Activated CD4-positive, alpha-beta memory T cell treated with anti-CD3 and anti-CD28 coated beads for 36 hours (primary cell): ENCODE measurements at places on chromosomes 5 and 9.

- DNase-seq: no peak
Measured at GRCh38 chr5:3025392-3025791, 273.9 kb upstream of the IRX2 start.

DNA sequence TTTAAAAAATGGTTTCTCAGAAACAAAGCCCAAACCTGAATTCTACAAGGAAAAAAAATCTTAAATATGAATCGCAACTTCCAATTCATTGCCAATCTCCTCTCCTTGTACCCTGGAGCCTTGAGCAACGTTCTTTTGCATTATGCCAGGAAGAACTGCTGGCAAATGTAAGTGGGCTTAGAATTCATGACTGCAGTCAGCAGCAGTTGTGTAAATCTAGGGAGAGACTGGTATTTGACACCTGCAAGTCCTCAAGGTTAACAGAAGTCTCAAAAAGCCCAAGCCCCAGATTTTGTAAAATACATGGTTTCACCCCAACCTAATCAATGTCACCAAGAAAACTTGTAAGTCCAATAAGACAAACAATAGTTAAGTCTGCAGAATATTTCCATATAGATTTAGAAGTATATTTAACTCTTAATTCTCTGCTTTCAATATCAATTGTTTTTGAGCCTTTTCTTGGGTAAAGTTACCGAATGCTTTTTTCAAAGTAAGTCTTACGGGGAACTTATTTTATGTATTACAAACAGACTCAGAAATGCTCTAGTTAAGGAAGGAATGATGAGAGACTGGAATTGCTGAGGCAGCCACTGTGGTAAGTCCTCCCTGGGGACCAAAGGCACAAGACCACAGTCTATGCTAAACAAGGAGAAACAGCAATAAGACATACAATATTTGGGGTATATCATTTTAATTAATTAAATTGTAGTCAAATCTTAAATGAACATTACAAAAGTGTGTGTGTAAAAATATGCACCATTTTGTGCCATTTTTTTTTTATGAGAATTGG, 31.3 kb downstream of the ELL2 start:
- DNase-seq: no peak

- DNase-seq: no peak
Measured at GRCh38 chr5:14156290-14156649, 13.1 kb downstream of the TRIO start.

- no peak for DNase-seq
Measured at GRCh38 chr5:8840237-8840636, 705.6 kb downstream of the SEMA5A start.

- DNase-seq: peak; percentile 76
Measured at GRCh38 chr9:130701059-130702022, 7.8 kb downstream of the EXOSC2 start.

GRCh38 chr5:15790446-15791018, 290.6 kb downstream of the FBXL7 start:
- DNase-seq: no peak

DNA sequence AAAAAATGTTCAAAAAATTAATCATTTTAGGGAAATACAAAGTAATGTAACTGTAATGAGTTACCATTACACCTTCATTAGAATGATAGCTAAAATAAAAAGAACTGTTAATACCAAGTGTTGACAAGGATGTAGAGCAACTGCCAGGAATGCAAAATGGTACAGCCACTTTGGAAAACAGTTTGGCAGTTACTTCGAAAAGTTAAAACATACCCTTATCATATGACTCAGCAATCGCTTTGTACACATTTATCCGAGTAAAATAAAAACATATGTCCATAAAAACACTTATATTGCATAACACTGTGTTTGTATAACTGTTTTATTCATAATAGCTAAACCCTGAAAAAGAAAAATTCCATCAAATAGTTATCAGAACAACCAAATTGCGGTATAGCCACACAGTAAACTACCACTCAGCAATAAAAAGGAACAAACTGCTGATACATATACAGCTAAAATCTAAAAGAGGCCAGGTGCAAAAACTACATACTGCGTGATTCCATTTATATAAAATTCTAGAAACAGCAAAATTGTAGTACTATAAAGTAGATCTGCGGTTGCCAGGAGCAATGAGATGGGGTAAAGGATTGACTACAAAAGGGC, 61.7 kb downstream of the RFX3 start:
- DNase-seq: no peak

GRCh38 chr5:157857816-157858526, 974 bp downstream of the CLINT1 start:
- DNase-seq: no peak

DNA sequence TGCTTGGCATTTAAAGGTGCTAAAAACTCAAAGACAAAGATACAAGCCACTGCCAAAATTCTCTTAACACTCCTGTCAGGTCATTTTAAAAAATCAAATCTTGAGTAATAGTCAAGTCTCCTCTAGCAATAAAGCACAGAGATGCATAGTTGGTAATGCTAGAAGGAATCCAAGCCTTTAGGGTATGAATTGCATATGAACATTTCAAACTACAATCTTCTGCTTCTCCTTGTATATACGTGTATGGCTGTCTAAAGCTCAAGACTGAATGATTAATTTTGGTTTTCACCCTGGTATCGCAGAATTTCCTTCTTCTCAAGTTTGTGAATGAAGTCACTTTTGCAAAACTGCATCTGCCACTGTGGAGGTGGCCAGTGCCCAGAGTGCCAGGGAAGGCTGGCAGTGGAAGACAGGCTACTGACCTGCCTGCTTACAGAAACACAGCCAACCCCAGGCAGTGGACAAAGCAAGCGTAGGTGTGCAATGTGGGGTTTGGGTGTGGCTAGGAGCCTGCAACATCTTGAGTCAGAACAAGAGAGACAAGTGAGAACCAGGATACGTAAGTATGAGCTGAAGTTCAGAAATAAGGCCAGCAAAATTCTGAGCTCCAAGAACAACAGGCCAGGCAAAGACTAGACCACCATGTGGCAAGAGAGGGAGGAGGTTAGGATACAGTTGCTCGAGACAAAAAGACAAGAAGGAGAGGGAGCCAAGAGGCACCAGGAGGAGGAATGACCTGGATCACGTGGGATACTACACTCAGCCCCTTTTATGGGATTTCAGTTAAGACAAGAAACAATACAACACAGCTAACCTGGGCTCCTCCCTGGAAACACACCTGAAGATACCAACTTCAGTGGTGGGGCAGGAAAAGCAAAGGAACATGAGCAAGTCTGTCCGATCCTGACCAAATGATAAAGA, 22.6 kb downstream of the MYO10 start:
- DNase-seq: no peak

- no peak for DNase-seq
Measured at GRCh38 chr9:12775679-12776512, 1.1 kb downstream of the LURAP1L start.

GRCh38 chr5:181186986-181187499, 18.0 kb downstream of the TRIM7 start:
- DNase-seq: no peak

GRCh38 chr5:102617191-102618187, 118.7 kb upstream of the SLCO6A1 start:
- DNase-seq: no peak

GRCh38 chr9:37801959-37802711, 1.5 kb downstream of the DCAF10 start:
- DNase-seq: no peak

DNA sequence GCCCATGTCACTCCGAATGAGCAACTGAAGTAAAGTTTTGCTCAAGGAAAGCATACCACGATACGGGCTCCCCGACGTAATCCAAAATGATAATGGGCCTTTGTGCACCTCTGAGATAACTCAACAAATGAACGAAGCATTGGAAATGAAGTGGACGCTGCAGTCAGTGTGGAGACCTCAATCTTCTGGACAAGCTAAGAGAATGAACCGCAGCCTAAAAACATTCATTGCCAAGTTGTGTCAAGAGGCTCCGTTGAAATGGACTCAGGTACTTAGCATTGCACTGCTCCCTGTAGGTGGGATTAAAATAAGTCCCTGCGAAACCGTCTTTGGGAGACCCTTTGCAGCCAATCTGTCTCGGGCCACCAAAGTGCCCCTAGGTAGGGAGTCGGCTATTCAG, 3.9 kb upstream of the LCN9 start:
- no peak for DNase-seq

GRCh38 chr9:83299094-83299493, 236.2 kb upstream of the RASEF start:
- DNase-seq: no peak

DNA sequence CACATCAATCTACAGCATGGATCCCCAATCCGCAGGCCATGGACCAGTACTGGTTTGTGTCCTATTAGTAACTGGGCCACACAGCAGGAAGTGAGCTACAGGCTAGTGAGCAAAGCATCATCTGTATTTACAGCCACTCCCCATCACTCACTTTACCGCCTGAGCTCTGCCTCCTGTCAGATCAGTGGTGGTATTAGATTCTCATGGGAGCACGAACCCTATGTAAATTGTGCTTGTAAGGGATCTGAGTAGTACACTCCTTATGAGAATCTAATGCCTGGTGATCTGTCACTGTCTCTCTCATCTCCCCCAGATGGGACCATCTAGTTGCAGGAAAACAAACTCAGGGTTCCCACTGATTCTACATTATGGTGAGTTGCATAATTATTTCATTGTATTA, 212.7 kb upstream of the FAM174A start:
- no peak for DNase-seq

DNA sequence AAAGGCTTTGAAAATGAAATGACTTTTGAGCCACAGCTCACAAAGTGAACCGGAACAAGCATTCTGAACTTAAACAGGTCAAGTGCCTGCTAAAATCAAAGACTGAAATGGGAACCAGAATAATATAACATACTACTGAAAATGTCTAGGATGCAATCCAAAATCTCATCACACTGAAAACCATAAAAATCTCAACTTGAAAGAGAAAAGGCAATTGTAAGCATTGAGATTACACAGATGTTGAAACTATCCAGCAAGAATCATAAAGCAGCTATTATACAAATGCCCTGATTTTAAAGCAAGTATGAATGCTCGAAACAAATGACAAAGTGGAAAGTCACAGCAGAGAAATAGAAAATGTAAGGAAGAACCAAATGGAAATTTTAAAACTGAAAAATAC, 211.5 kb upstream of the GAS1 start:
- no peak for DNase-seq

GRCh38 chr5:79456890-79457583, 56.9 kb downstream of the HOMER1 start:
- DNase-seq: no peak

GRCh38 chr9:70049236-70049635, 5.6 kb downstream of the MAMDC2 start:
- DNase-seq: no peak

DNA sequence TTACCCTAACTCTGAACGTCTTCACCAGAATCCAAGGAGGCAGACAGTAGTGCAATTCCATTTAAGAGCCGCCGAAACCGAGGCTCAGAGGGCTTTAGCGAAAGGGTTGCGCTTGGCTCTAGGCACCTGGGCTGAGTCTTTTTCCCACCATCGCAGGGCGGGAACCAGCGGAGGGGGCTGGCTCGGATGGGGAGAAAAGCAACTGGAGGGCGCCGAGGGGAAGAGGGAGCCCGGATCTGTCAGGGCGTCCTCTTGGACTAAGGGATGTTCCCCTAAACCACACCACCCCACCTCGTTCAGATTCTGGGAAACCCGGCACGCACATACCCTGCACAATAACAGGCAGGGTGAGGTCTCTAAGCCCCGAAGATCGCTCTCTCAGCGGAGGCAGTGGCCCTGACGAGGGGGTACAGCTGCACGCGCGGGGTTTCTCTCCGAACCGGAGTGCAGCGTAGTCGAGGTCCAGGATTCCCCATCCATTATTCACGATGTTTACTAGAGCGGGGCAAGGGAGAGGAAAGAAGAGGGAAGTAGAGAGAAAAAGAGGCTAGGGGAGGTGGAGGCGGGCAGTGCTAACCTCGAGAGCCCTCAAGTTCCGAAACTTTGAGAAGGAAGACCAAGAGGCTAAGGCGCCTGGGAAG, 1.3 kb upstream of the POU4F3 start:
- no peak for DNase-seq

DNA sequence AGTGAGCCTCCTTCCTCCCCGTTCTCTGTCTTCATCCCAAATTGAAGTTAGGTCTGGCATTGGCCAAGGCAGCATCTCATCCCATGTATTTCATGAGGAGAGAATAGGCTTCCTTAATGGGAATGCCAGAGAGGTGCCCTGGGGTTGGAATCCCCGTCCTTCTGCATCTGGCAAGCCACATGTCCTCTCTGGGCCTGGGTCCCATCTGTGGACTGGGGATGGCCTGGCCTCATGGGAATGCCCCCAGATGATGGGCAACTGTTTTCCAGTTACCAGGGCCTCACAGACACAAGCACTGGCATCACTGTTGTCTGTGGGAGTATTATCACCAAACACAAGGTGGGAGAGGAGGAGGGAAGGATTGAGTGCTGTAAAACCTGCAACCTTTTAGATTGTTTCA, 153.9 kb downstream of the FSTL4 start:
- no peak for DNase-seq

GRCh38 chr5:93580927-93581445, at the start of gene NR2F1-AS1:
Gene NR2F1-AS1 (minus strand): TSS chr5:93581219.
- no peak for DNase-seq

DNA sequence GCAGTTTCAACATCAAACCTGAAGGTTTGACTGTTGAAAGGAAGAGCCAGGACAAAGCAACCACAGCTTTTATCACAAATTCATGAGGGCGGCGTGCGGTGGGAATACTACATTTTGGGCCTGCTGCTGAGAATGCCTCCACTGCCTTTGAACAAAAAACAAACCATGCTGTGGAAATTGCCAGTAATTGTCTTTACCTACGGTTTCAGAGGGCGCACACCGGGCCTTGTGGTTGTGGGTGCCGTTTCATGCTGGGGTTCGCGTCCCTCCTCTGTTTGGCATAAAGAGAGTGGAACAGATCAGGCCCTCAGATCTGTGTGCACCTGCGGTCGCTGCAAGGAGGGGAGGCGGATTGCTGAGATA, 27.6 kb upstream of the TCF7 start:
- DNase-seq: peak; percentile 88

DNA sequence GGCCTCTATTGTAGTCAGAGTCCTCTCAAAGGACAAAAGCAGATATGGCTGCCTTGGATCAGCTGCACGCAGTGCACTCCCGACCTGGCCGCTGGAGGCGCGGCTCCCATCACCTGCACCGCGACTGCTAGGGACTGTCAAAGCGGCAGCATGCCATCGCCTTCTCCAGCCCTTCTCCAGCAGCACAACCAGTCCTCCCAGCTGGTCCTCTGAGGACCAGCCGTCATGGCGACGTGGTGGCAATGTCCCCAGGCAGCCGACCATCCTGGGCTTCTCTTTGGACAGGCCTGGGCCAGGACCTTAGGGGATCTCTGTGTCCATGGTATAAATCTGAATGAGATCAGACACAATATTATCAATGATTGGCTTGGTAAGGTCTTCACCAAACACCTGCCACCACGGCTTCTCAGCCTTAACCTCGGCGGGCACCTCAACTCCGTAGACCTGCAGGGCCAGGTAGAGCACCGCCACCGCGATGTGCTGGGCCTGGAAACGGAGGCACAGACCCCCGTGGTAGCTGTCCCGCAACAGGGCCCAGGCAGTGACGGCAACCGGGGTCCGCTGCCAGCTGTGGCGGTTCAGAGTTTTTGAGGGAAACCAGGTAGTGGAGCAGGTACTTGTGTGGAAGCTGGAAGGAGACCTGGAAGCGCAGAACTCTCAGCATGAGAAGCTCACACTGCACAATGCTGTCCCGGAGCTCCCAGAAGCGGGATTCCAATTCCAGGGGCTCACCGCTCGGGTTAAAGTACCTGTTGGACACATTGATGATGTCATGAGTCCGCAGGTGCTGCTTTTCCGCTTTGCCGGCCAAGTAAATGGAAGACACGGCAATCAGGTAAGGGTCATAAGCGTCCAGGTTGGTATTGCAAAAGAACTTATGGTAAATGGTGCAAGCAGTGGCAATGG, 8.5 kb downstream of the DUSP1 start:
- DNase-seq: no peak

GRCh38 chr5:141832131-141832530, 46.1 kb downstream of the PCDH1 start:
- no peak for DNase-seq
